ENCODE measurements at places on chromosomes 7 and 10. TPM values are rescaled to one million over a fixed set of nuclear protein-coding genes. Genes with fewer than 3 reads are reported as not detected.

Gene LRRC61
- total RNA-seq, result 8.2 TPM

Gene TSPAN33
- total RNA-seq, result 13.6 TPM

Gene NUTM2E
- 0.45 TPM for total RNA-seq

Gene MOGAT3
- not detected for total RNA-seq

Gene HTRA1
- 18.8 TPM for total RNA-seq

Gene LFNG
- 31.3 TPM for total RNA-seq

Gene MMRN2
- total RNA-seq, result 5.2 TPM

Gene DNAH11
- 6.9 TPM for total RNA-seq

Gene PAX4
- total RNA-seq, result not detected

Gene HIF1AN
- total RNA-seq, result 22.0 TPM

Gene RRP12
- total RNA-seq, result 14.1 TPM

Gene SPDYE1
- total RNA-seq, result 0.09 TPM

Gene STEAP1B
- total RNA-seq, result 2.6 TPM

Gene LRRN3
- 108 TPM for total RNA-seq

Gene CTNNA3
- 24.9 TPM for total RNA-seq

Gene ANKRD30A
- not detected for total RNA-seq

Gene NME8
- not detected for total RNA-seq

Gene OIT3
- 1.4 TPM for total RNA-seq

Gene DMBT1
- 0.36 TPM for total RNA-seq

Gene THSD7A
- 71.7 TPM for total RNA-seq

Gene LBX1
- 1.6 TPM for total RNA-seq

Gene MYH16
- not detected for total RNA-seq

Gene GIMAP7
- total RNA-seq, result 1.8 TPM

Gene MACC1
- total RNA-seq, result 0.18 TPM

Gene EBLN1
- total RNA-seq, result not detected

Gene CCDC186
- 45.5 TPM for total RNA-seq

Gene CNPY1
- total RNA-seq, result 19.4 TPM

Gene SLC13A1
- total RNA-seq, result not detected

Gene NPFFR1
- 0.54 TPM for total RNA-seq

Gene RASA4B
- 23.3 TPM for total RNA-seq

Gene PLEKHS1
- not detected for total RNA-seq

Gene SH2B2
- total RNA-seq, result 9.9 TPM

Gene FLNC
- total RNA-seq, result 43.4 TPM

Gene SSMEM1
- not detected for total RNA-seq

Gene GARIN1A
- 1.9 TPM for total RNA-seq

Gene CRTAC1
- total RNA-seq, result 15.5 TPM

Gene LHFPL3
- 33.5 TPM for total RNA-seq

Gene SPDYE3
- not detected for total RNA-seq

Gene PPP2R2D
- 51.1 TPM for total RNA-seq

Gene NPSR1
- 4.4 TPM for total RNA-seq

Gene GCK
- 7.7 TPM for total RNA-seq

Gene PRPS1L1
- total RNA-seq, result not detected

Gene MBLAC1
- total RNA-seq, result 2.4 TPM

Gene C10orf105
- total RNA-seq, result 1.00 TPM

Gene LIPA
- 36.4 TPM for total RNA-seq

Gene CPVL
- 7.8 TPM for total RNA-seq

Gene OGA
- 295 TPM for total RNA-seq

Gene ZPBP
- total RNA-seq, result not detected

Gene KLF14
- not detected for total RNA-seq

Gene SKIDA1
- total RNA-seq, result 8.8 TPM

Gene CLCN1
- total RNA-seq, result not detected

Gene PRRT4
- 6.5 TPM for total RNA-seq

Gene GPR26
- 12.0 TPM for total RNA-seq

Gene BTRC
- total RNA-seq, result 36.3 TPM

Gene CDK5
- total RNA-seq, result 21.6 TPM

Gene EIF4H
- total RNA-seq, result 141 TPM

Gene CALCR
- total RNA-seq, result 0.45 TPM

Measured in cerebellum (tissue), 4 donors.